CD4-positive, alpha-beta T cell treated with Interleukin-1 beta for 1 hour (primary cell): ENCODE measurements at places on chromosomes 2 and 18.

DNA sequence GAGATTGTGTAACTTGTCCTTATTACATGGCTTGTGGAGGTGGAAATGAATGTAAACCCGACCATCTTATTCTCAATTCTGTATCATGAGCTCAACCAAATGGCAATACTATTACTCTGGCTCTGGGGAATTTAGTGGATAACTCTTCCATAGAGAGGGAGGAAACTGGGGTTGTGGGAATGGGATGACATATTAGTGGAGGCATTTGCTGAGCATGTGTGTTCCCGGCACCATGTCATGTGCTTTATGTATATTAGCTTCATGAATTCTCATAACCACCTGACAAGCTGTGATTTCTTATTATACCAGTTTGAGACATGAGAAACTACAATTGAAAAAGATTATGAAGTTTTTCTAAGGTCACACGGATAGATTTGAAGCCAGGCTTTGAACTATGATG, 112.8 kb upstream of the TMEFF2 start:
- no peak for DNase-seq

DNA sequence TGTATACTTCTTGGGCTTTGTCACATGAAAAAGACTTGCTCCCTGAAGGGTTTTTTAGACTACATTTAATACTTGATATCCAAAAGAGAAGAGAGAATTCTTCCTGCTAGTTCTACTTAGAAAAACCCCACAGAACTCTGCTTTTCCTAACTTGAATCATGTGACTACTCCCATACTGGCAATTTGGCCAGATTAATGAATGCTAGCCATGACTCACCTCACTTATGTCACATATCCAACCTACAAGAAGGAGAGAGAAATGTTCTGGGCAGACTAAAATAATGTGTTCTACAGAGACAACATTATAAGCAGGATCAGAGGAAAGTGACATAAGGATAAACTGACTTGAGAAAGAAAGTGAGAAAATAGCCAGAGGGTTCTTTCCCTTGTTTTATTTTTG, 249.3 kb upstream of the GULP1 start:
- no peak for DNase-seq

GRCh38 chr2:117330641-117331040, 483.9 kb upstream of the DDX18 start:
- no peak for DNase-seq

DNA sequence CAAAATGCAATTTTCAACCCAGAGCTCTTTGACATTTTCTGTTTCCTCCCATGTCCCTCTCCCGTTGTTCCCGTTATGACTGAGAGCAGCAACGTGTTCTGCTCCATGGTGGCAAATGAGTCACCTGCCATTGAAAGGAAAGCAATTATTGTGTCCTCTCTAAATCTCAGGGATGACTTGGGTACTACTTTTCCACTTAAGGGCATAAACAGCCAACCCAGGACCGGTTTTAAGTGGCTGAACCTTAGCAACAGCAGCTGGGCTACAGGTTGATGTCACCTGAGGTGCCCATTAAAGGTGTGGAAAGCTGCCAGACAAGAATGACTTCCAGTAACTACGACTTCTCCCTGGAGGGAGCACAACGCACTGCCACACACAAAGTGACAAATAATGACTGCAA, 236.8 kb downstream of the NCKAP5 start:
- DNase-seq, result no peak

DNA sequence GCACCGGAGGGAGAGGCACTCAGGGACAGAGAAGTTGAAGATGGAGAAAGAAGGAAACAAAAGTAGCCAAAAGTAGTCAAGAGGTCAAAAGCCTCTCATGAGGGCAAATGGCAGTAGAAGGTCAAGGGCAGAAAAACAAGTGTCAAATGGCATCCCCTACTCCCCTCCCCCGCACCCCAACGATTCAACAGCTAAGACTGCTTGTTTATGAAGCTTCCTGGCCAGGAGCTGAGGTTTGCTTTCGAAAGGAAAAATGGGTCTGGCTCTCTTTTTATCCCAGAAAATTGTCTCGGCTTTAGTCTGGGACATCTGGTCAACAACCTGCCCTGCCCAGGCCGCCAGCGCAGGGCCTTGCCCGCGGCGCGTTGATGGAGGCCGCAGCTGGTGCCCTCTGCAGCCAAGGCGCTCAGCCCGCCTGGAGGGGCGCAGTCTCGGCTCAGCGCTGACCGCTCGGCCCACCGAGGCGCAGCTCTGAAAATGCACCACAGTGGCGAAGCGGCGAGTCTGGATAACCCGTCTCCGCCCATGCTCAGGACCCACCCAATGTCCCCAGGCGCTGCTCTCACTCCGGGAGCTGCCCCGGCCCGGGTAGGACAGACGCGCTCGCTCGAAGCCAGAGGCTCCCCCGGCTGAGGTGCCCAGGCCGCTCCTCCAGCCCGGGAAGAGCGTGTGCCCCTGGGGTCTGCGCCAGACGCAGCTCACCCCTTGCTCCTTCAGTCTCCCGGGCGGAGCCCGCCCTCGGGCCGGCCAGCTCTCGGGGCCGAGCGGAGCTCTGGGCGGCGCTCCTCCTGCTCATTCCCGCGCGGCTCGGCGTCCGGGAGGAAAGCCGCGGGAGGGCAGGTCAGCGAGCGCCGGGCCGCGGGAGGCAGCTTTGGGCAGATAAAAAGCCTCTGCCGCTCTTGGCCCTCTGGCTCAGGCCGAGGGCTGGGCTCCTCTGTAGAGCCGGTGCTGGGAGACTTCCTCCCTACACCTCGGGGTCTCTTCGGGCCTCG, 1.8 kb upstream of the TBR1 start:
- DNase-seq, result no peak

GRCh38 chr18:63788447-63789096, 13.4 kb downstream of the SERPINB7 start:
- DNase-seq, result peak; percentile 66

DNA sequence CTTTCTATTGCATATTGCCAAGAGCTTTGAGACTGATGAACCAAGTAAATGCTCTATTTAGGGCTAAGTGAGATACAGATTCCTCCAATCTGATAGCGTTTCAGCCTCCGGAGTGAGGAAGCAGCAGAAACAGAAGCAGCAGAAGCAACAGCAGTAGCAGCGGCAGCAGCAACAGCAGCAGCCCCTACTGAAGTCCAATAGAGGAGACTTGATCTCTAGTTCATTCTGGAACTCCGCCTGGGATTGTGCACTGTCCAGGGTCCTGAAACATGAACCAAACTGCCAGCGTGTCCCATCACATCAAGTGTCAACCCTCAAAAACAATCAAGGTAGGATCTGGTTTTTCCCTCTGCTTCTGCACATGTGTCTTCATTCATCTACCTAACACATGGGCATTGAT, at the start of gene DPP10:
DPP10 (plus strand) TSS at position 132 of the 400 bp plus-strand sequence.
- no peak for DNase-seq

GRCh38 chr2:59027320-59027719, 786.2 kb upstream of the FANCL start:
- no peak for DNase-seq

DNA sequence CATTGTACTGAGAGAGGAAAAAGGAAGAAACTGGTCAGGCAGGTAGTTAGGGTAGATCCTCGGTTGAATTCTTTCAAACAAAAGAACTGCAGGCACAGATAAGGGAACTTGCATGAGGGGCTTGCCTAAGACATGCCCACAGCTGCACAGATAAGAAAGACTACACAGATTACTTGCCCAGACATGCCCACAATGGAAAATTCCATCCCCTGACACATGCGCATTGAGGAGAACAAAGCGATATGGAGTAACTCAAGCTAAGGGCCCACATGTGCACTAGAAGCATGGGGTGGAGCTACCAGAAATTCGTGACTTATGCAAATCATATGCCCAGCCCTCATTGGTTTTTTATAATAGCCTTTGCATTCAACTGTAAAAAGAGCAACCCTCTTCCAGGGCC, 181.3 kb upstream of the ZNF521 start:
- no peak for DNase-seq

DNA sequence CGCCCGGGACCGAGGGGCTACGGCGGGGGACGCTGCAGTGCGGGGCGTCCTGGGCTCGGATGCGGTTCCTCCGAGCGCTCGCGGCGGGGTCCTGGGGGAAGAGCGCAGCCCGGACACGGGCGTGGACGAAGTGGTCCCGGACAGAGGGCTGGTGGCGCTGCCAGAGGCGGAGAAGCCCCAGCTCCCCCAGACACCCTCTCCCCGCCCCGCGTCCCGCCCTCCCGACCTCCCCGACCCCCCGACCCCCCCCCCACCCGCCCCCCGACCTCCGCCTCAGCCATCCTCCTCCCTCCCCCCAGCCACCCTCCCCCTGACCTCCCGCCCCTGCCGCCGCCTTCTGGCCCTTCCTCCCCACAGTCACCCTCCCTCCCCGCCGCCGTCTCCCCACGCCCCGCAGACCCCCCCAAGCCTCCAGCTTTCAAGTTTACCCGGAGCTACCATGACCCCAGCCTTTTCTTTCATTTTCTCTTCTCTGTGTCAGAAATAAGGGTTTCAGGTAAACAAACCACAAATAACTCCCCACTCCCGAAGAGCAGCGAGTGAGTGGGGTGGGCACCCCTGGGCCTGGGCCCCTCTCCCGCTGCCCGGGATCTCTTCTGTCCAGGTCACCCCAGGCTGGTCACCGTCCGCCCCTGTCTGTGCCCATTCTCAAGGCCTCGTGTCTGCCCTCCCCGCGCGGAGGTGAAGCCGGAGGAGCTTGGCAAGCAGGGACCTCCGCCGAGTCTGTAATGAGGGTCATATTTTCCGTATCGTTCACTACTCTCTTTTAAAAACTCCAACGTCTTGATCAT, 5.1 kb downstream of the NFATC1 start:
- peak; percentile 74 for DNase-seq

GRCh38 chr2:186664385-186665043, 29.3 kb upstream of the FAM171B start:
- no peak for DNase-seq

GRCh38 chr18:27599202-27599829, 414.2 kb upstream of the CHST9 start:
- no peak for DNase-seq

- DNase-seq, result no peak
Observed at GRCh38 chr2:55088400-55088799, 38.1 kb upstream of the RTN4 start.

DNA sequence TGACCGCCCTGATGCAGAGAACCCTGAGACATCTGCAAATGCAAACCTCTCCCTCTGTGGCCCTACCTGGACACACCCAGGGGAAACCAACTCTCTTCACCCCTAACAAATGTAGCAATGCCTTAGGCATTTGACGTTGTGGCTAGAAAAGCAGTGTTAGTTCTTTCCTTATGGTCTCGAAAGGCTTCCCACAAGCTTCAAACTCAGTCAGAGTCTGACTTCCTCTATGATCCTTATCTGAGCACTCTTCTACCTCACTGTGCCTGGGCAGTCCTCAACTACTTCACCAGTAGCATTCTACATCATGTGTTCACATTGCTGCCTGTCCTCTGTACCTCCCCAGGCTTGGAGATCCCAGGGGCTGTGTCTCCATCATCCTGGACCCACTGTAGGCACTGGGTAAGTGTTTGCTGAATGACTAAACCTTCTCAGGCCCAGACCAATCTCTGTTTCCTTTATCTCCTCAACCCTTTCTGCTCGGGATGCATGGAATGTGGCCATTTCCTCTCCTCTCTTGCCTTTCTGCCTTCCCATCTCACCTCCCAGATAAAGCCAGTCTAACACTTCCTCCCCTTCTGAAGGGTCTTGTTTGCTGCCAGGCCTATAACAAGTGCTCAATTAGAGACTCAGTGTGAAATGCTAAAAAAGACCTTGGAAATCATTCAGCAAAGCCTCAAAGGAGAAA, 91.7 kb upstream of the ACAA2 start:
- DNase-seq, result no peak

- no peak for DNase-seq
Observed at GRCh38 chr2:212610872-212611425, 72.3 kb upstream of the ERBB4 start.

DNA sequence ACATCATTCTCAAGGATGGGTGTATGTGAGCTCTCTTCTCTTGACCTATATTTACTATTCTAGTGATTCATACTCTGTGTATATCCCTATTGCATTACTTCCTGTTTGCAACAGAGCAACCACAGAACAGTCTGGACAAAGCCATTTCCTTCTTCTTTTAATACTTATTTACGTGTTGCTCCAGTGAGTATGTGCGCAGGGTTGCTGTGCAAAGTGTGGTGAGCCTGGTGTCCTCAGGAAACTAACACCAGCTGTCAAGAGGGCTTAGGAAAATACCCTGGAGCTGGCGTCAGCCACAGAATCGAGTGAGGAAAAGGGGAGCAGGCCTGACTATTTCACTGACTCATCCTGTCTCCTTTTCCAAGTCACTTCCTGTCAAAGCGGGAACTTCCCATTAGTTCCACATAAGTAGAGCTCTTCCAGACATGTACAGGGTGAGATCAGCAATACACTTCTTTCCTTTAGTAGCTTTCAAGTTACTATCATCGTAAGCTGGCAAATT, 214.1 kb upstream of the COPS8 start:
- DNase-seq, result peak; percentile 5

- DNase-seq, result no peak
Observed at GRCh38 chr2:85596026-85596333, 435 bp downstream of the RNF181 start.

DNA sequence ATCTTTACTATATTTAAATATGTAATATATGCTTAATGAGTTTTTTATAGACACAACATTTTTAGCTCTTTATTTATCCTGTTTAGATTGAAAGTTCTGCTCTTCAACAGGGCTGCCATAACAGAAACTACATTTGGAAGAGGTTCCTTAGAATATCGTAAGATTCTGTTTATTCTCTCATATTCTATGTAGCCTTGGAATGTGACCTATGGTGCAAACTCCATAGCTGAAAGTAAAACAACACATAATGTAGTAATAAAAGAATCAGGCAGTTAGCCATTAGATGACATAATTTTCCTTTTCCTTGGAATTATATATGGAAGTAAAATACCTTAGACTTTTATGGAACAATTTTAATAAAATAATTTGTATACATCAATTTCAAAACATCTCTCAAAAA, 91.3 kb downstream of the ZNF804A start:
- DNase-seq, result no peak

GRCh38 chr18:32308493-32309120, 118.8 kb downstream of the MEP1B start:
- no peak for DNase-seq

DNA sequence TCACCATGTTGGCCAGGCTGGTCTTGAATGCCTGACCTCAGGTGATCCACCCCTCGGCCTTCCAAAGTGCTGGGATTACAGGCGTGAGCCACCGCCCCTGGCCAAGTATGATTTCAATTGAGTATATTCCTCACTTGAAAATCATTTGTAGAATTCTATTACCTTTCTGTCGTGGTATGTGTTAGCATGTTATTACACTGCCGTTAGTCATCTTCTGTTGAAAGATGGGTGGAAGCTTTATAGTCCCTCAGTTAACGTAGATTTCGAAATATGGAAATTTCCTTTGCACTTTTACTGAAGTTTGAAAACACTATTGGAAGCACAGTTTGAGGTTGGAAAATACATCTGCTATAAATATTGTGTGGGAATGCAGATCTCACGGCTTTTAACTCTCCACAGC, 14.7 kb downstream of the NIFK start:
- no peak for DNase-seq

DNA sequence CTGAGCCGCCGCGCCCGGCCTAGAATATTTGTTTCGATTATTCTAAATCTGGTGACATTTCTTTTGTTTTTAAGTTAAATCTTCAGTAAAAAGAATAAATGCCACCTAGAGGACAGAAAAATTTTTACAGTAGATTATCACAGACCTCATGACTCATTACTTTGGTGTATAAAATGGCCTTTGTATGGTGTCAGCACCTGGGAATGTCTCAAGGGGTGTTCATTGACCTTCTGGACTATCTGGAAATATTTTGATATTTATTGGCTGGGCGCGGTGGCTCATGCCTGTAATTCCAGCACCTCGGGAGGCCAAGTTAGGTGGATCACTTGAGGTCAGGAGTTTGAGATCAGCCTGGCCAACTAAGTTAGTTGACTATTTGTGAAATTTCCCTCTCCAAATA, 30.3 kb upstream of the SLC30A6 start:
- peak; percentile 18 for DNase-seq

GRCh38 chr2:67208887-67209500, 188.1 kb upstream of the ETAA1 start:
- no peak for DNase-seq
